ENCODE measurements at places on chromosomes 1 and 21.

GRCh38 chr1:48082271-48082962, 85.2 kb upstream of the TRABD2B start:
- DNase-seq = no peak

GRCh38 chr1:220219865-220220698, 52.2 kb downstream of the RAB3GAP2 start:
- no peak for DNase-seq

DNA sequence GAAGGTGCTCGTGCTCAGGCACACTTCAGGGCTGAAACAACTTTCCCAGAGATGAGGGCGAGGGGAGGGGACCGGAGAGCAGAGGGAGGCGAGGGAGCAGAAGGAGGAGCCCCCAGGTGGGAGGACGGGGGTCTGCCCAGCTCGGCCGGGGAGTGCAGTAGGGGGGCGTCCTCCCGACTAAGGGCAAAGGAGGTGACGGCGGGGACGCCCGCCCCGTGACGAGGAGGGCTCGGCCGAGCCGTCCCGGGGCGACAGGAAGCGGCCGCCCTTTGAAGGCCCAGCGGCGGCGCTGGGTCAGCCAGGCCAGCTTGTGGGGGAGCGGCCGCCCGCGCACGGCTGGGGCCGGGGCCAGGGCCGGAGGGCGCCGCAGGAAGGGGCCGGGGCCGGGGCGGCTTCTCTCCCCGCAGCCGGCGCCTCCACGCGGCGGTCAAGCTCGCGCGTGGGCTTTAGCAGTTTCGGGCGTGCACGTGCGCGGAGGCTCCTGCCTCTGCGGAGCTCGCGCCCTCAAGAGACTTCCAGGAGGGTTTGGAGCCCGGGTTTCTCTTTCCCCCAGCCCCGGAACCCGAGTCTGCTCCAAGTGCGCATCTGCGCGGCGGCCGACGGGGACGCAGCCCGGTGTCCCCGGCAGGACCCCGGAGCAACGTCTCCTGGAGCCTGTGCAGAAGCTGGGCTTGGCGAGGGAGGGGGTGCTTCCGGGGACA, 100.8 kb upstream of the SLC45A1 start:
- DNase-seq = no peak

GRCh38 chr1:219938706-219939105, 10.3 kb upstream of the SLC30A10 start:
- DNase-seq = peak; percentile 64

GRCh38 chr1:160949881-160950280, 4.7 kb downstream of the ITLN2 start:
- DNase-seq = no peak

DNA sequence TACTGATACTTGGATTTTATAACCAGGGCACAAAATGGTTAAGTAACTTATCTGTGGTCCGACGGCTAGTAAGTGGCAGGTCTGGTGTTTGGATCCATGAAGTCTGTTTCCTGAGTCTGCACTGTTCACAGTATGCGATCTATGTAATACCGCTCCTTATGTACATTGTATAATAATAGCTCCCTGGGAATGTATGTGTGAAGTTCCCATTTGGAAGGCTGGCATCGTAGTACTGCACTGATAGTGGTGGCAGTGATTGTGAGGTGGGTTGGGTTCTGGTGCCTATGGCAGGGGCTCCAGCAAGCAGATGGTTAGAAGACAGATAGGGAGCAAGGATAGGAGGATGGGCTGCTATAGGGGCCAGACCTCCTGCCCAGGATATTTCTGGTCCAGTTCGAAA, 25.3 kb downstream of the ITSN1 start:
- DNase-seq = no peak

GRCh38 chr1:226903819-226904716, 33.7 kb downstream of the PSEN2 start:
- peak; percentile 19 for DNase-seq

DNA sequence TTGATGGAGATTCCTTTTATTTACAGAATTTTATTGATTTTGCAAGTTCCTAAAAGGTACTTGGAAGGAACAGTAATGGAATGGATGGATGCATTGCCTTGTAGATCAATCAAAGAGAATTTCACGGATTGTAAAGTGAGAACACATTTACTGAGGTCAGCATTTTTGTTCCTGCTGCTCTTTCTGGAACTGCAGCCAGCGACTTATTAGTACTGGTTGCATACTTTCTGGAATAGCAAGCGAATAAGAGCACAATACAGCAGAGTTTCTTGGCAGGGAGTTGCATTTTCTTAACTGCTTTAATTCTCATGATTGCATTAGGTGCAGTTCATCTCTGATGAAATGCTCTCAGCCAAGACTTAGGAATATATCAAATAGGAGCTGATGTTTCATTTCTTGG, 106.1 kb upstream of the CHODL start:
- DNase-seq = no peak

DNA sequence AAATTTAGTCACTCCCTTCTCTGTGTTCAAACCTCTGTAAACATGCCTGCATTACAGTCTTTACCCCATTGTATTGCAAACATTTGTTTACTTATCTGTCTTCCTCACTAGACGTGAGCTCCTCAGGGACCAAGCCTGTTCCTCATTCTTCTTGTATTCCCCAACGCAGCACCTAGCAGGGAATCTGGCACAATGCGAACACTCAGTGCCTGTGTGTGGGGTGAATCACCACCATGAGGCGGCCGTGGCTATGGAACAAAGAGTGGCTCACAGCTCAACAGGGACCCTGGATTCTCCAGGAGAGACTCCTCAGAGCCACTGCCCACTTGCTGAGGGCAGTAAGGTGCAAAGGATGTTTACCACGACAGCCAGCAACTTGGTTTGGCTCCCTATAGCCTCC, 95.9 kb downstream of the DDX20 start:
- no peak for DNase-seq

All from LHCN-M2 (cell line).